ENCODE measurements at places on chromosomes 7 and 10.

DNA sequence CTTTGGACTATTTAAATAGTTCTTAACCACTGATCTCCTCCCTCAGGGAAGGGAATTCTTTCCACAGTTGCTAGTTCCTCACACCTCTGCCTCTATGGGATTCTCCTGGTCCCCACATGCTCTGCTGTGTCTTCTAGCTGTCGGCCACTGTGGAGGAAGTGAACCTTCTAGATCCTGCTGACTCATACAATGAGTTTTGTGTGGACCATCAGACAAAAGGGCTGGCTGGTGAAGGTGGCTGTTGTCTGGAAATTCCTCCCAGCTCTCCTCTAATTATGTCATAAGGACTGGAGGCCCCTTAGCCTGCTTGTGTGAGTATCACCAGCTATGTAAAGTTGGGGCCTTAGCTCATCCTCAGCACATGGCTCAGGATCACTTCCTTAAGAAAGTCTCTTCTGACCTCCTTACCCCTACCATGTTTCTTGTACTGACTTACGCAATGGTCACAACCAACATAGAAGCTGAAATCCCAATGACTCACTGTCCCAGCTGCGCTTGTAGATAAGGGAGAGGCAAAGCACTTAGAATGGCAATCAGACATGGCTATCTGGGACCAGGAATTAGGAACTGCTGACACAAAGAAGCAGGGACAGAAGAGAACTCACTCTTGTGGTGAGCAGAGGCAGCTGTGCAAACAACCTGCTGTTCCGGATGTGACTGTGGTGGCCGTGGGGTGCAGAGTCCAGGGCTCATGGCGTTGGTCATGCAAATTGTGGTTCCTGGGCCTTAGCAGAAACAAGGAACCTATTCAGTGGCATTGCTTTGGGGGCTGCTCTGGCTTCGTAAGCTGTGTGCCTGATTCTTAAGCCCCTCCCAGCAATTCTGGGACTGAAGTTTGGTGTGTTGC is 2.5 kb upstream of the MACC1 start:
- peak; percentile 34 for DNase-seq

DNA sequence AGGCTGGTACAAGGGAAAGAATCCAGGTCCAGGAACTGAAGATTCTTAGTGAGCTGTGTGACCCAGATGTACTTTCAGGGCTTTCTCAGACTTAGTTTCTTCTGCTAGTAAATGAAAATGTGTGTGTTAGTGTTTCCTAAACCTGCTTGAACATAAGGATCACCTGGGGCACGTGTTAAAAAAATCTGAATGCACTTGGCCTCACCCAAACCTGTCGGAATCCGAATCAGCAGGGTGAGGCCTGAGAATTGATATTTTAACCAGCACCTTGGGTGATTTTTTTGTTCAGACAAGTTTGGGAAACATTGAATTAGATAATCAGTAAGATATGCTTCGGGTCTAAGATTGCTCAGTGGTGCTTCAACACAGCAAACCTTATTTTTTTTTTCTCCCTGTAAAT is 59.7 kb downstream of the ZNF365 start:
- DNase-seq, result no peak

- DNase-seq, result no peak
Observed at GRCh38 chr10:48437546-48437945, 131.1 kb downstream of the MAPK8 start.

DNA sequence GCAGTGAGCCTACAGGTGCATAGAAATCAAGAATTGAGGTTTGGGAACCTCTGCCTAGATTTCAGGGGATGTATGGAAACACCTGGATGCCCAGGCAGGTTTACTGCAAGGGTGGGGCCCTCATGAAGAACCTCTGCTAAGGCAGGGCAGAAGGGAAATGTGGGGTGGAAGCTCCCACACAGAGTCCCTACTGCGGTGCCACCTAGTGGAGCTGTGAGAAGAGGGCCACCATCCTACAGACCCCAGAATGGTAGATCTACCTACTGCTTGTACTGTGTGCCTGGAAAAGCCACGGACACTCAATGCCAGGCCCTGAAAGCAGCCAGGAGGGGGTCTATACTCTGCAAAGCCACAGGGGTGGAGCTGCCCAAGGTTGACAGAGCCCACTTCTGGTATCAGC is 533.5 kb downstream of the GPAM start:
- DNase-seq, result peak; percentile 44

GRCh38 chr7:37831244-37831643 is 17.2 kb upstream of the NME8 start:
- DNase-seq, result no peak

DNA sequence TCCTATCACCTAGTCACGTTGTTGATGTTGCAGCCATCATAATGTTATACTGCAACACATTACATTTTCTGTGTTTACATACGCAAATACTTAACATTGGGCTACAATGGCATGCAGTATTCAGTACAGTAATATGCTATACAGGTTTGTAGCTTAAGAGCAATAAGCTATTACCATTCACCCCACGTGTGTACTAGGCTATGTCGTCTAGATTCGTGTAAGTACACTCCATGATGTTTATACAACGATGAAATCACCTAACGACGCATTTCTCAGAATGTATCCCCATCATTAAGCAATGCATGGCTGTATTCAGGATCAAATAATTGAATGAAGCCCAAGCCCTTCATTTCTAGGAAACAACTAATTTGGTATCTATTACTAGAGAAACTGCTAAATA is 43.4 kb upstream of the C1GALT1 start:
- no peak for DNase-seq

DNA sequence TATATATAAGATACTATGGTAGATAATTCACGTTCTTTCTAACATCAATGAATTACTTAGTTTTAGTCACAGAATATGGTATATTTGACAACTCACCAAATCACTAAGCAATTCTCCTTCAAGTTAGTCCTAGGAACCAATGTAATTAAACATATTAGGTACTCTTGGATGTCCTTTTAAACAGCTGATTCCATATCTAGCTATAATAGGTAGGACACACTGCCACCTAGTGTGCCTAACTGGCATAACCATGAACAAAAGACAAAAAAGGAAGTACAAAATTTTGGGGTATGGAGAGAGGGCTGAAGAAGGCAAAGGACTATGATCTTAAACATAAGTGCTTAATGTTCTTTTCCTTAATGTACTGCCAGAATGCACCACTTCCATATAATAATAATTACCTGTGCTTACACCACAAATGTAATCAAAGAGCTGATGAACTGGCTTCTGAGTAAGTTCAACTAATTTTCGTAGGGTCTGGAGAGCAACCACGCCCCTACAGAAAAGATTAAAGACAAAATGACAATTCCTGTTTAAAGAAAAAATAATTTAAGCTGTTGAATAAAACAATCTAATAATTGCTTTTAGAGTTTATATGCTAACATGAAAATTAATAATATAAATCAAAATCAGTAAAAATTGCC is 28.7 kb downstream of the PNPLA8 start:
- DNase-seq, result peak; percentile 48

GRCh38 chr10:4280461-4281189 is 495.6 kb upstream of the KLF6 start:
- no peak for DNase-seq

- DNase-seq, result no peak
Observed at GRCh38 chr7:107108793-107109371, 59.9 kb upstream of the HBP1 start.

GRCh38 chr7:80466636-80467035 is 45.2 kb downstream of the GNAT3 start:
- no peak for DNase-seq

- no peak for DNase-seq
Observed at GRCh38 chr7:22574754-22575520, 74.9 kb upstream of the STEAP1B start.

GRCh38 chr7:100540073-100540723 is 1.2 kb downstream of the AGFG2 start:
- no peak for DNase-seq

DNA sequence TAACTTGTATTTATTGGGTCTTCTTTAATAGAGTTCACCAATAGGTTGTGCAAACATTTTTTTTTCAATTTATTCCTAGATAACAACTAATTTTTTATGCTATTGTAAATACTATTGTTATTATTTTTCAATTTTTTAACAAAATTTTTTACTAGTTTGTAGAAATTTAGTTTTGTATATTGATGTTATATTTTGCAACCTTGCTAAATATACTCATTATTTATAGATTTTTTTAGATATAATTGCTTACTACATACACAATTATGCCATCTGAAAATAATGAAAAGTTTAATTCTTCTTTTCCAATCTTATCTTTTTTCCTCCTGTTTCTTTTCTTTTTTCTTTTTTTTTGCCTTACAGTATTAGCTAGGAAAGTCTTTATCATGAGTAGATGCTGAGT is 216.9 kb downstream of the SLC25A13 start:
- DNase-seq, result no peak

GRCh38 chr7:18356191-18356645 is 139.3 kb upstream of the HDAC9 start:
- DNase-seq, result no peak

DNA sequence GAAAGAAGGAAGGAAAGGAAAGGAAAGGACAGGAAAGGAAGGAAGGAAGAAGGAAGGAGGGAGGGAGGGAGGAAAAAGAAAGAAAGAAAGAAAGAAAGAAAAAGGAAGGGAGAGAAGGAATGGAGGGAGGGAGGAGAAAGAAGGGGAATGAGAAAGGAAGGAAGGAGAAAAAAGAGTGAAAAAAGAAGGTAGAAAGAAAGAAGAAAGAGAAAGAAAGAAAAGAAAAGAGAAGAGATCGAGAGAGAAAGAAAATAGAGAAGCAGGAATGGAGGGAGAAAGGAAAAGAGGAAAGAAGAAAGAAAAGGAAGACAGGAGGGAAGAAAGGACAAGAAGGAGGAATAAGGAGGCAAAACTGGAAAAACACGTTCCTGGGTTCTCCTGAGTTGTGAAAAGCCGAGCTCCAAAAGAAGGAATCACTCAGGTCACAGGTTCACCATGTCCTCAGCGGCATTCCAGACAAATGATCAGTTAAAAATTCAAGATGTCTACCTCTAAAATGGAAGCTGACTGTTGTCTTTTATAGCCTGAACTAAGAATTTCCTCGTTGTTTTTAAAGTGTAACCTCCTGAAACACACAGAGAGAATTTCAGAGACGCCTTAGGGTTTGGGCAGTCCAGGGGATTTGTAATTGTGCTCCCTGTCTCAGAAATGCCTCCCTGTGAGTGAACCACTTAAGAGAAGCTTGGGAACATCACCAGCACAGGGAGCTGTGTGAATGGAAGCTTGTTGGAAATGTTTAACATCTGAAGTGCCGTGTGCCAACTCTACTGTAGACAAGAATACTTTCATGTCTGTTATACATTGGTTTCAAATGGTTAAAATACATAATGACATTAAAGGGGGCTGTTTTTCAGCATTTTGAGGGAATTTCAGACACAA is 80.7 kb downstream of the INHBA start:
- DNase-seq, result no peak

DNA sequence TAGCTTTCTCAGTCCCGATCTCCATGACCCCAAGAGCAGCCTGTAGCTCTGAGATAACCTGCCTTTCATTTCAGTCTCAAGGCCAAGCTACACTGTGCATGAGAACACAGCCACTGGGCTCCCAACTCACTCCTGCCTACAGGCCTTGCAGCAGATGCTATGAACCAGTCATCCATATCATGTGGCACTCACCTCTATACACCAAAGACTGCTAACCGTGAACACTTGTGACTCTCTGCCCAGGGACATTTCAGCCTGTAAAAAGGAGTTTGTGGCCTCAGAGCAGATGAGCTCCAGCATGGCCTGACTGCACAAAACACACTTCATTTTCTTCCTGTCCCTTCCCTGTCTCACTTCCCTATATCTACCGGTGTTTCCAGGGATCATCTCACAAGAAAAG is 56.9 kb upstream of the NPY start:
- no peak for DNase-seq

DNA sequence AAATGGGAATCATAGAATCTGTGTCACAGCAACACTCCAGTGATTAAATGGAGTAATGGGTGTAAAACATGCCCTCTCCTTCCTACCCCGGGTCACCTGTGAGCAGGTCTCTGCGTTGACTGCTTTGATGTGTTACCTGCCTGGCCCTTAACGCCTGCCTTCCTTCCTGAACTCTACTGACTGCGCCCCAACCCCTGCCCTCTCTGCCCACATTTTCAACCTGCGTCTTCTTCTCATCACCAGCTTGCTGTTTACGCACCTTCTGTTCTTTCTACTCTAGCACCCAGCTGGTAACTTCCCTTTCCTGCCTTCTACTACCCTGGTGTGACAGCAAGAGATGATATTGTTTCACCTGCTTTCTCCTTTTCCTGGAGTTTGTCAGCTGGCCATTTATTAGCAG is 303.0 kb upstream of the LRGUK start:
- DNase-seq, result no peak

GRCh38 chr7:116322541-116322940 is 112.2 kb downstream of the TES start:
- no peak for DNase-seq

DNA sequence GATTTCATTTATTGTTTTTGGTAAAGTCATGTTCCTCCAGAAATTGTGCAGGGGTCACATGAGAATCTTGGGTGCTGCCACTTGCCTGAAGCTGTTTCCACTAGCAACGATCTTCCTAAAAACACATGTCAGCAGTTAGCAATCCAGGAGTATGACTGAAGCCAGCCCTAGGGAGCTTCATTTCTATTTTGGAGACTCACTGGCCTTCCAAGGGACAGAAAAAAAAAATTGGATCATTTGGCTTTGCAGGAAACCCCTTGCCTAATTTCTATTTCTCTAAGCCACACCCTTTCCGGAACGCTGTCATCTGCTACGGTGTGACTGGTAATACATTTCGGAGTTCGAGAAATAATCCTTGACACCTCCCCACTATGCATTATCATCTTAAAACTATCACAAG is 204.7 kb downstream of the TAX1BP1 start:
- no peak for DNase-seq

DNA sequence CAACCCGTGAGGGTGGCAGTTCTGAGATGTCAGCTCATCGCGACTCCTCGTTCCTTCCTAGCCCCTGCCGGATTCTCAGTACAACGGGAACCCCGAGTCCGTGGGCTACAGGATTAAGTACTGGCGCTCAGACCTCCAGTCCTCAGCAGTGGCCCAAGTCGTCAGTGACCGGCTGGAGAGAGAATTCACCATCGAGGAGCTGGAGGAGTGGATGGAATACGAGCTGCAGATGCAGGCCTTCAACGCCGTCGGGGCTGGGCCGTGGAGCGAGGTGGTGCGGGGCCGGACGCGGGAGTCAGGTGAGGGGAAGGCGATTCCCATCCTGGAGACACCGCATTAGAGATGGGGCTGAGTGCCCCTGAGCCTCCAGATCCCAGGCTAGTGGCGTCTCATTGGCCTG is 568.1 kb upstream of the FOXK1 start:
- DNase-seq, result no peak

- no peak for DNase-seq
Observed at GRCh38 chr10:75209086-75209920, 1.3 kb upstream of the VDAC2 start.

GRCh38 chr10:90592638-90593302 is 265.1 kb downstream of the HTR7 start:
- peak; percentile 74 for DNase-seq

- no peak for DNase-seq
Observed at GRCh38 chr10:49740346-49741107, 21.6 kb downstream of the OGDHL start.

DNA sequence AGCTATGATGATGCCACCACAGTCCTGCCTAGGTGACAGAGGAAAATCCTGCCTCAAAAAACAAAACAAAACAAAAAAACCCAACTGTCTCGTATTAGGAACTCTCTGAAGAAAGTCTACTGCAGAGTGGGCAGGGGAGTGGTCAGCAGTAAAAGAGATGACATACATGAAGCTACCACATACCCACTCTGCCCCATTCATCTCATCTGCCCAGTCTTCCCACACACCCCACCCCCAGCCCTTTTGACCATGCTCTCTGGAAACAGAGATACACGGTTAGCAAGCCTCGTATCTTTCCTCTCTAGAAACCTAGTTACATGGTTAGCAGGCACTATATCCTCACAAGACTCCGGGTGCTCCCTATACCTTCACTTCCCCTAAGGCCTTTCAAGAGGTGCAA is 8.3 kb downstream of the SLC37A3 start:
- DNase-seq, result no peak
